Suprapubic skin (tissue), 4 donors: ENCODE measurements at places on chromosomes 4 and X.

- DNase-seq, result no peak
Observed at GRCh38 chrX:4263030-4263803, 549.8 kb upstream of the PRKX start.

- no peak for DNase-seq
Observed at GRCh38 chr4:85381968-85382367, 93.0 kb upstream of the ARHGAP24 start.

DNA sequence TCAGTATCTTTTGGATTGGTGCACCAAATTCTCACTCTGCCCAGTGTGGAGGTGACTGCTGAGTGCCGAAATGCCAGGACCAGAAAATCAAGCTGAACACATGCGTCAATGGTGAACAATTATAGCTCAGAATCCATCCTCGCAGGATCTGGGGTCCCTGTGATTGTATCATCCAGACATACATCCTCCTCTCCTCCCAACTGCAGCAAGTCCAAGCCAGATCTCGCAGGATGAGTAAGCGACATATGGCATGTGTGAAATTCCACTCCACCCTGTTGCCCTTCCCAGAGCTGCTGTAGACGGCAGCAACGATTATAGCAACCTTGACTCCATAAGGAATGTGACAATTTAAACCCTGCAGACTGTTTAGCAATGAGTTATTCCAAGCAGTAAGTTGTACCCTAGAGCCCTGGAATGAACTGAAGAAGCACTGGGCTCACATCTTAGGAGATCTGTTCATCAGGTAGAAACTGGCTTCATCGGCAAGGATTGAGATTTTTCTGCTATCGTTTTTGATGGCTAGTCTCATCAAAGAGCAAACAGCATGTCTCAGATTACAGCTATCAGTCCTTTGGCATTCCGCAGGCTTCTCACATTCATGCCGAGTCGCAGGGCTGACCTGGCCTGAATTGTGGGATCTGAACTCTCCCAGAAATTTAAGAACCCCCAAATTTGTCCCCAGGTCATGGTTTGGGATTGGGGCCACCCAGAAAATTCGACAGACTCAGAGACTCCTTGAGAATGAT is 35.5 kb upstream of the SORBS2 start:
- no peak for DNase-seq

DNA sequence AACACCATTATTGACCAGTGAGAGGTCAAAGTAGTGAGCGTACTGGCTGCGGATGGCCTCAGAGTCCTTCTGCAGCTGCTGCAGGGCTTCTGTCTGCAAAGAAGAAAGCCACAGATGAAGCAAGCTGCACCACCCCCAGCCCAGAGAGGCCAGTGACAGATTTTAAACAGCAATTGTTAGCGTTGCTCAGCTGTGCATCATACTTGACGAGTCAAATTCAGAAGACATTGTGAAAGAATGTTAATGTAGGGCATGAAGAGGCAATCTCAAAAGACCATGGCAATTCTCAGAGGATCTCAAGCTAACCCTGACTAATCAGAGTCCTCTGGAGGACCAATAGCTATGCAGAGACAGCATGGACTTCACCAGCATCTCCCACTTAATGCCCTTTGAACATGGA is 16.6 kb downstream of the DKC1 start:
- DNase-seq, result no peak

- DNase-seq, result no peak
Observed at GRCh38 chr4:189001283-189001970, 862.2 kb downstream of the TRIML1 start.

DNA sequence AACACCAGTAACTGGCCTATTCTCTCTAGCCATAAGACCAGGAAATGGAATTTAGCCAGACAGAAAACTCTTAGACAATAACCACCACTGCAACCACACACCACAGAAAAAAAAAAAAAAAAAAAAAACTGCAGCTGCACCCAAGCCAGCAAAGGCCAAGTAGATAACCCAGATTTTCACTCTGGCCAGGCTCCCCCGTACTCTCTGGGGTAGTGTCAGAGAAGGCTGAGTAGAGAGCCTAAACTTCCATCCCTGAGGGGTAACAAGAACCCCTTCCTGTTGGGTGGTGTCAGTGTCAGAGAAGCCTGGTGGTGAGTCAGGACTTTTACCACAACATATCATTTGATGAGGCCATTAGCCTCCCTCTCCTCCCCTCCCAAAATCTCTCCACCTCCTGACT is 5.6 kb upstream of the DLG3 start:
- no peak for DNase-seq

- DNase-seq, result no peak
Observed at GRCh38 chr4:112519689-112520597, 4.0 kb upstream of the NEUROG2 start.

- DNase-seq, result no peak
Observed at GRCh38 chr4:36841583-36842326, 402.8 kb upstream of the NWD2 start.

GRCh38 chrX:152892999-152893891 is 4.6 kb upstream of the ZNF185 start:
- DNase-seq, result no peak
